CD8-positive, alpha-beta memory T cell (primary cell): ENCODE measurements at places on chromosomes 2 and 18. TPM values are rescaled to one million over a fixed set of nuclear protein-coding genes. Genes with fewer than 3 reads are reported as not detected.

Gene CASP10
- total RNA-seq = 7.3 TPM

Gene MAP4K3
- total RNA-seq = 7.0 TPM

Gene SUPT7L
- total RNA-seq = 31.1 TPM

Gene CTAGE1
- not detected for total RNA-seq

DNA sequence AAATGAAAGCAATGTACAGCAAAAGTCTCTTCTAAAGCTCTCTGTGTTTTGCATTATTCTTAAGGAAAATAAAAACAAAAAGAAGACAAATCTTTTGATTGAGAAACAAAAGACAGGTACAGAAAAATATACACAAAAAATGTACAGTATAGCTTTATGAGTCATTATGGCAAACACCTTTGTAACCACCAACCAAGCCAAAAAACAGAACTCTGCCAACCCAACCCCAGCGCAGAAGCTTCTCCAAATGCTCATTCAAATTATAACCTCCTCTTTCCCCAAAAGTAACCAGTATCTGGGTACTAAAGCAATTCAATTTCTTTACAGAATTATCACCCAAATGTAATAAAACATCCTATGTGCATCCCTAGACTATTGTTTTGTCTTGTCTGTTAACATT, 255.9 kb upstream of the STON1 start:
- no peaks in the 10 kb centered on the region for H3K4me1 ChIP-seq
- no peak for DNase-seq
- no peak overlapping the region for H3K4me3 ChIP-seq
